AG09309 (cell line): ENCODE measurements at places on chromosomes 2 and 18.

GRCh38 chr18:50806208-50806616, 13.6 kb downstream of the MRO start:
- DNase-seq: no peak

GRCh38 chr2:15050483-15050882, 418.0 kb downstream of the LRATD1 start:
- no peak for DNase-seq

- DNase-seq: no peak
These were observed 5.0 kb upstream of the ATP6V1B1 start for GRCh38 chr2:70930371-70931329.

- no peak for DNase-seq
These were observed 928.3 kb upstream of the NRXN1 start for GRCh38 chr2:51960281-51960680.

DNA sequence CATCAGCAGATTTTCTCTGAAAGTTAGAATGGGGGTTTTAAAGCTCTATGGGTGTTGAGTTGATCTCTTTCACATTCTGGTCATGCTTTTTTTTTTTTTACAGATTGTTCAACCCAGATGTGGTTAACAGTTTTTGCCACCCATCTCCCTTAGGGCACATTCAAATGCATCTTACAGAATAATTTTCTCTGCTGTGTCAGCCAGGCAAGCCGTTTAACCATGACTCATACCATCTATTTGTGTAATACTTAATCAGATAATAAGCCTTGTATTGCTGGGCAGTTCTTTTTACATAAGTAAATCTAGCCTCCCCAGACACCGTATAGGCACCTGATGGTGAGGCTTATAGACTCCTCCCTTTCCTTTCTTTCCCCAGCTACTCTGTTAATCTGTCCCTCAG, 62.0 kb downstream of the TGIF1 start:
- DNase-seq: peak; percentile 79

- no peak for DNase-seq
These were observed 23.0 kb upstream of the LYPD6B start for GRCh38 chr2:149015501-149015900.

DNA sequence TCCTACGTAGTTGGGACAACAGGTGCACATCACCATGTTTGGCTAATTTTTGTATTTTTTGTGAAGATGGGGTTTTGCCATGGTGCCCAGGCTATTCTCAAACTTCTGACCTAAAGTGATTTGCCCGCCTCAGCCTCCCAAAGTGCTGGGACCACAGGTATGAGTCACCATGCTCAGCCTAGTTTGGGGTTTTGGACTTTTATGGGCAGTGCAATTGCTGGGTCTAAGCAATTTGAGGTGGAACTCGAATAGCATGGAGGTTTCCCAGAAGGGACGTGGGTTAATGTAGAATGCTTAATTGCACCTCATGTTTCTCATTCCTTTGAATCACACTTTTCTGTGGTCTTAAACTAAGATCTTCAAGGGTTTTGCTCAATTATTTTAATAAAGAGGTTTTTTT, 102.3 kb upstream of the EPHA4 start:
- DNase-seq: no peak

DNA sequence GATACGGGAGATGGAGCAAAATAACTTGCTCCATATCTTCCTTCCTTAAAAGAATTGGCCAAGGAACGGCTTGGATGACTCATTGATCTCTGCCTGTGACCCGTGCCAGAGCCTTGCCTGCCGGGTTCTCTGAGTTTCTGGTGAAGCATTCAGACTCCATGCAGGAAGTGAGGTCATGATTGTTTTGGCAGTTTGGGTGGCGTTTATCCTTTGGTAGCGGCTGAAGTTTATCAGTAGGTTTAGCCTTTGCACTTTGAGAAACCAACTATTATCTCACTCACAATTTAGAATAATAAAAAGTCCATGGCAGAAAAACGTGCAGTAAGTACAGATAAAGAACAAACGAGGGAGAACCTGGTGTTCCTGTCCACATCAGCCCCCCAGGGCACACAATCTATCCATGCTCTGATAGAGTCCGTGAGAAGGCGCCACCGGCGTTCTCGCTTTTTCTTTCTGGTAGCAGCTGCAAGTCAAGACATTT, 15.0 kb upstream of the CTAGE1 start:
- DNase-seq: peak; percentile 61

GRCh38 chr18:13256444-13257305, 38.1 kb downstream of the LDLRAD4 start:
- no peak for DNase-seq

DNA sequence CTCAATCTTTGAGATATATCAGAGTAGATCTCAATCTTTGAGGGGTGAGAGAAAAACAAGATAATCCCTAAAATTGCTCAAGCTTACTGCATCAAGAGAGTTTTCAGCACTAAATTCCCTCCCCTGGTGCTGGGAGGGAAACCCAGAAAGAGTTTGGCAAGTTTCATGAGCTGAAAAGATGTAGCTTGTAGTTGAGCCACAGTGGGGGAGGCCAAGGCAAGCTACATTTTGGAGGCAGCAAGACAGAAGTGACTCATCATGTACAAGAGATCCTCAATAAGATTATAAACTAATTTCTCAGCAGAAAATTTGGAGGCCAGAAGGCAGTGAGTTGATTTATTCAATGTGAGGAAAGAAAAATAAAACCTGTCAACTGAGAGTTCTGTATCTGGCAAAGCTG, 308.2 kb downstream of the PIEZO2 start:
- DNase-seq: no peak
